ENCODE measurements at places on chromosomes 4 and X.

DNA sequence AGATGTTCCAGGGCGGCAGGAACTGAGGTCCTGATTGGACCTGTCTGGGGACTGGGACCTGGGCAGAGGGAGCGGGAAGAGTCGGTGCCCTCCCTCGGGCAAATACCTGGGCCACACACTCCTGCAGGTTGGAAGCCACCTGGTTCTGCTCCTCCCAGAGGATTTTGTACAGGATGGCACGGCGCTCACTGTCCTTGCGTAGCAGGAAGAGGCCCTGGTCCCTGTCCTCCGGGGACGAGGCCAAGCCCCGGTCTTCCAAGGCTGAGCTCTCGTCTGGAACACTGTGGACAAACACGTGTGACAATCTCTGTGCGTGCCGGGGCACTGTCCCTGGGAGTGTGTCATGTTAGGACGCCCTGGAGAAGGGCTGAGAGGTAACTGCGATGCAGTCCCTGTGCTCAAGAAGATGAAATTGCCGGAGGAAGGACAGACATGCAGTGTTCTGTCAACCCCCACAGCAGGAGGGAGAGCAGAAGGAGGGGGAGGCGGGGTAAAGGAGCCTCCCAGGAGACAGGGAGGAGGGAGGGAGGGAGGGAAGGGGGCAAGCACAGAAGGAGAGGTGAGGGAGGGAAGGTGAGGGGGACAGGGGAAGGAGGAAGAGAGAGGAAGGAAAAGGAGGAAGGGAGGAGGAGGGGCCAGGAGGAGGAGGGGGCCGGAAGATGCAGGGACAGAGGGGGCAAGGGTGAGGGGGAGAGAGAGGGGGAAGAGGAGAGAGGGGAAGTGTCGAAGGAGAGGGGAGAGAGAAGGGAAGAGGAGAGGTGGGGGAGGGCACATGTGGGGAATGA lies 29.0 kb downstream of the PDHA1 start:
- DNase-seq = peak; percentile 4

GRCh38 chrX:38214551-38215531 lies 5.8 kb downstream of the SRPX start:
- peak; percentile 27 for DNase-seq

DNA sequence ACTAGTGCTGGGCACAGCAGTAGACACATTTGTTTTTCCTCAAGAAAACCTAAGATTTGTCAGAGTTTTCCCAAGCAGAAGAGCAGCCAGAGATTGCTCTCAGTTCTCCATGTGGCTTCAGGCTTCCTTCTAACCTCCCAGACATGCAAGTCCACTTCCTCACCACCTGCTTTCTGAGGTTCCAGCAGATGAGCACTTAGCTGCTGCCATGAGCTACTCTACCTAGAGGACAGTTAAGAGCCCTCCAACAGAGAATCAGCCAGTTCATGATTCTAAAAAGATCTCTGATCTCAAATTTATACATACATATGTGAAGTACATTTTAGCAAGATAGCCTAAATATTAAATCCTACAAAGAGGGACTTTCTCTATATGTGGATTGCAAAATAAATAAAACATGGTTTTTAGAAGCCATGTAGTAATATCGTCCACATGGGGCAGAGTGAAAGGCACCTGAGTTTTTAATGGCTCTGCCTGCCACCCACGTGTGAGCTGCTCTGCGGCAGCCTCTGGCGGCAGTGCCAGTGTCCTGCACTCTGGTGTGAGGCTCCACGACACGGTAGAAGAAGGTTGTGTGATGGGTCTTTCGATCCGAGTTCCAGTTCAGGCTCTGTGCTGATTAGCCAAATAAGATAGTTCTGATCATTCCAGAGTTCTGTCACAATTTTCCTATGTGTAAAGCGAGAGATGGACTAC lies 10.3 kb downstream of the CYP4V2 start:
- peak; percentile 30 for DNase-seq

- DNase-seq = no peak
These were observed 180.1 kb downstream of the BANK1 start for GRCh38 chr4:101970547-101971155.

- peak; percentile 6 for DNase-seq
These were observed 95.4 kb downstream of the TNIP2 start for GRCh38 chr4:2660596-2661211.

DNA sequence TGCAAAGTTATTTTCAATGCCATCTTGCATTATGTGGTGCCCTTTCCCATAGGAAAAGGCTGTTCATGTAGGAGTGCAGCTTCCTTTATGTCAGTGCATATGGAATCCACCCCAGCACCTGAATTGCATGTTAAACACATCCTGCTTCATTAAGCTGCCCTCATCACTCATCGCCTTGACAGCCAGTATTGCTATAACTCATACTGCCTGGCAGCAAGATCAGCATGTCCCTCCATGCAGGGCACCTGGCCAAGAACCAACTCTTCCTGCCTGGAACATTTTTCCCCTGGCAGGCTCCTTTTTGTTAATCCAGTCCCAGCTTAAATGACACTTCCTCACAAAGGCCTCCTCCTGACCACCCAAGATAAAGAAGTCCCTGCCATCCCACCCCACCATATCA lies 23.5 kb upstream of the CA5B start:
- DNase-seq = peak; percentile 69

DNA sequence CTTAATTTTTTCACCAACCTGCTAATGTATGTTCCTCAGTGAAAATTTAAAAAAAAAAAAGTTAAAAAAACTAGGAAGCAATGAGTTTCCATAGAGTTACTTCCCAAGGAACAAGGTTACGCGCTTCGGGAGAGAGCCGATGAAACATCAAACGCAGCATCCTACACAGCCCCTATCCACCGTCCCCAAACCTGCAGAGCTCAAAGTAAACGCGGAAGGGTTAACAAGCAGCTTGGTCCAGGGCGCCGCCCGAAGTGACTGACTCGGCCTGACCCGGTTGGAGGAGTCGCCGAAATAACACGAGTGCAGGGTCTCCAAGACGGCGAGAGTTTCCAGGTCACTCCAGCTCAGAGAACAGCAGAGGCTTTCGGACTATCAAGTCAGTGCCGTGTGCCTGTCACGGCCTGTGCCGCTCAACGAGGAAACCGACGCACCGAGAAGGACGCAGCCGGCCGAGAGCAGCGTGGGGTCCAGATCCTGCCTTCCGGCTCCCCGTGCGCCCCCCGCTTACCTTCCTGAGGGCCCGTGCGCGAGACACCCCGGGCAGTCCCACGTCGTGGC lies 512 bp downstream of the NOP14 start:
- peak; percentile 65 for DNase-seq

- no peak for DNase-seq
These were observed 52.0 kb upstream of the HS3ST1 start for GRCh38 chr4:11480683-11481082.

- no peak for DNase-seq
These were observed 991.6 kb downstream of the FAT4 start for GRCh38 chr4:126306152-126306869.

DNA sequence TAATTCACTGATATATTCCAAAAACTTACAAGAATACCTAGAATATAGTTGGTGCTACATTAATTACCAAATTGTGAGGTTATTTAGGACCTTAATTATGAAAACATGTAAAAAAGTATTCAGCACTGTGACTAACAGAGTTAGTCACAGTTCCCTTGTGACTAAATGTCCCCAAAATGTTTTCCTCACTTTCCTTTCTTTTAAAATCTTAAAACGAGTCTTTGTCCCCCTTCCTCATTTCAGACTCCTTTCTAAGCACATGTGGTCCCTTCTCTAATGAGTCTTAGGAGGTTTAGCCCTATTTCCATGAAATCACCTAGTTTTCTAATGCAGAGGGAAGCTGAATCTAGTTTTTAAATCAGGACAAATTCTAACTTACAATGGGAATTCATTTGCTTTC lies 175.0 kb downstream of the PPP3CA start:
- no peak for DNase-seq

- DNase-seq = no peak
These were observed 425.6 kb downstream of the INPP4B start for GRCh38 chr4:142420311-142421095.

DNA sequence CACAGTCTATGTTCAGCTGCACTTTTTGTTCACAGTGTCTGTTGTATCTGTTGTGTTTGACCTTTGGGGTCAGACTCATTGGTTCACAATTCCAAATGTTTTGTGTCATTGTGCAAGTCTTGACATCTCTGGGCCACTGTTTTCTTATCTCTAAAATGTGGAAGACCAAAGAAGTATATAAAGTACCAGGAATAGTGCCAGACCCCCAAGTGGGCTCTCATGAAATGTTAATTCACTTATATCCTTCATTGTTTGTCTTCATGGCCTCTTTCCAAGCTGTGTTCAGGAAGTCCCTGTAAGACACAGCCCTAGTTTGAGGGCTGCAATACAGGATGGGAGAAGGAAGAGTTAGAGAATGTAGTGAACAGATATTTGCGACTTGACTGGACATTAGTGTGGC lies 468.3 kb upstream of the BOD1L1 start:
- DNase-seq = no peak

- no peak for DNase-seq
These were observed 204.8 kb downstream of the TRAM1L1 start for GRCh38 chr4:116880625-116881024.

DNA sequence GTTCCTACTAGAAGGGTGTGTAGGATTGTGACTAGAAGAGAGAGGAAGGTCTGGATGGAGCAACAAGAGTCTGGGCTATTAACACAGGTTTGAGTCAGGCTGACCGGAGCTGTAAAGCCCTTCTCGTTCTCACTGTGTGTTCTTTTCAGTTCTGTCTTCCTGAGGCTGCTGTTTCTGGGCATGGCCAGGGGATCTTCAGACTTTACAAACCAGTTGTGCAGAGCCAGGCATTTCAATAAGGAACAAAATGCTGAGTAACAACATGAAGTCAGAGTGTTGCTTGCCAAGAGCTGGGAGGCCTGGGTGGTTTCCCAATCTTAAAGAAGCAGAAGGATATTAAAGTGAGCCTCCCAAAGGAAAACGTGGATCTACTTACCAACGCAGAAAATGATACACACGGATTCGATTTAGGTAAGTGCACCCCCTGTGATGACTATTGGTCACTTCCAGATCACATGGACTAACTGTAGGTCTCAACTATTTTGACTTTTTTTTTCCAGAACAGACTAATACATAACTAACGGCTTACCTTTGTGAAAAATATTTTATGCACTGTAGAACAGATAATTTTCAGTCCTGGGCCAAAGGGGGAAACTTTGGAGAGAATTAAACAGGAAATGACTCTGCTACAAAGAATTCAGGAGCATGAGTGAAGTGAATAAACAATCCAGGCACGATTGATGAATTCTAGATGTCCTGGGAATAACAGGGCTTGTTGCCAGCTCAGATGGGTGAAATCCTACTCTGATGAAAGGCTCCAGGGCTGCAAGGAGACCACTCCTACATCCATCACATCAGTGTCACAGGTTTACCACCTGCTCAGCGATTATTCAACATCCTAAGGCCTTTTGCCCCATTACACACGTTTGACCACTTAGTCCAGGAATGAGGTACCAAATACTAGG lies 94.5 kb downstream of the ANXA3 start:
- peak; percentile 88 for DNase-seq

DNA sequence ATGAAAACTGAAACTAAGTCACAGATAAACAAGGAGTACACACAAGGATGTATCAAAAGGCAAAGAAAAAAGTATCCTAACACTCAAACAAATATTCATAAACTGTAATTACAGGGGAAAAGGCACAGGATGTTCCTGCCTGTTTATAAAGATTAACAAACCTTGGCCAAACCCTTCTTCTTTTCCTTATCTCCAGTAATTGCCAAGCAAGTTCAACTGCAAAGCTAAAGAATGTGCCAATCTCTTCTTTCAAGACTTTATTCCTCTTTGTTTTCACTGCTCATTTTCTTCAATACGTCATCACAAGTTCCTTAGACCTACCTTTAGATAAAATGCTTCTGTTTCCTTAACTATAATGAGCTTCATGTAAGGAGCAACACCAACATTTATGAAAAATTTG lies 171.2 kb downstream of the AMELX start:
- DNase-seq = no peak

GRCh38 chrX:136028383-136028984 lies 43.2 kb downstream of the SLC9A6 start:
- peak; percentile 74 for DNase-seq

GRCh38 chr4:149062997-149063396 lies 620.8 kb upstream of the NR3C2 start:
- no peak for DNase-seq

- no peak for DNase-seq
These were observed 1453.3 kb downstream of the PCDH18 start for GRCh38 chr4:136078976-136079375.

- DNase-seq = no peak
These were observed 102.9 kb downstream of the CLCN4 start for GRCh38 chrX:10259716-10260115.

DNA sequence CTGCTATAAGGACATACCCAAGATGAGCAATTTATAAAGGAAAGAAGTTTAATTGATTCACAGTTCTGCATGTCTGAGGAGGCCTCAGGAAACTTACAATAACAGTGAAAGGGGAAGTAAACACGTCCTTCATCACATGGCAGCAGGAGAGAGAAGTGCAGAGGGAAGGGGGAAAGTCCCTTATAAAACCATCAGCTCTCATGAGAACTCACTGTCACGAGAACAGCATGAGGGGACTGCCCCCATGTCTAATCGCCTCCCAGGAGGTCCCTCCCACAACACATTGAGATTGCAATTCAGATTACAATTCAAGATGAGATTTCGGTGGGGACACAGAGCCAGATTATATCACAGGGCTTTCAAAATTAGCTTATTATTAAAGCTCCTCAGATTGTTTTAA lies 209.5 kb upstream of the PPP3CA start:
- DNase-seq = no peak

- no peak for DNase-seq
These were observed 215.6 kb upstream of the AFF2 start for GRCh38 chrX:148284821-148285220.

DNA sequence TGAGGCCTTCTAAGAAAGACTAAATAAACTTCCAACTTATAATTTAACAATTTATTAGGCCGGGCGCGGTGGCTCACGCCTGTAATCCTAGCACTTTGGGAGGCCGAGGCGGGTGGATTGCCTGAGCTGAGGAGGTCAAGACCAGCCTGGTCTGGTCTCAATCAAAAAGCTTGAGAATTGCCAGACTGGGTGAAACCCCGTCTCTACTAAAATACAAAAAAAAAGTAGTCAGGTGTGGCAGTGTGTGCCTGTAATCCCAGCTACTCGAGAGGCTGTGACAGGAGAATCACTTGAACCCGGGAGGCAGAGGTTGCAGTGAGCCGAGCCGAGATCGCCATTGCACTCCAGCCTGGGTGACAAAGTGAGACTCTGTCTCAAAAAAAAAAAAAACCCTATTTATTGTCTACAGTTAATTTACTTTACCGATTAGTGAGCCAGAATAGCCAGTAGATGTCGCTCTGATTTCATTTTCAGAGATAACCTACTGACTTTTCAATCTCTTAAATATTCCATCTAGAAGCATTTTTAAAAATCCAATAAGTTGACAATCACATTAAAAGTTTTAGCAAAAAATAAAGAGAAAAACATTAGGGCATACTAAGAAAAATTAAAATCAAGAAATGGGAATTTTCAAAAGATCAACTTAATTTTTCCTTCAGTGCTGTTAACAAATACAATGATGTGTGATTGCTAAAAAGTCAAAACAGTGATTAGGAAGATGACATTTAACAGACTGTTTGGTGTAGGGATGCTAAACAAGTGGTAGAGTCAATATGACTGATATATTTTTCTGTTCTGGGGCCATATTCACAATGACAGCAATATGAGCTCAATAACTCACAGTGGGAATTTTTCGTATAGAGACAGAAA lies 4.3 kb upstream of the SHROOM3 start:
- DNase-seq = peak; percentile 61

All from dermis microvascular lymphatic vessel endothelial cell (primary cell).